ENCODE measurements at places on chromosomes 4 and X.

DNA sequence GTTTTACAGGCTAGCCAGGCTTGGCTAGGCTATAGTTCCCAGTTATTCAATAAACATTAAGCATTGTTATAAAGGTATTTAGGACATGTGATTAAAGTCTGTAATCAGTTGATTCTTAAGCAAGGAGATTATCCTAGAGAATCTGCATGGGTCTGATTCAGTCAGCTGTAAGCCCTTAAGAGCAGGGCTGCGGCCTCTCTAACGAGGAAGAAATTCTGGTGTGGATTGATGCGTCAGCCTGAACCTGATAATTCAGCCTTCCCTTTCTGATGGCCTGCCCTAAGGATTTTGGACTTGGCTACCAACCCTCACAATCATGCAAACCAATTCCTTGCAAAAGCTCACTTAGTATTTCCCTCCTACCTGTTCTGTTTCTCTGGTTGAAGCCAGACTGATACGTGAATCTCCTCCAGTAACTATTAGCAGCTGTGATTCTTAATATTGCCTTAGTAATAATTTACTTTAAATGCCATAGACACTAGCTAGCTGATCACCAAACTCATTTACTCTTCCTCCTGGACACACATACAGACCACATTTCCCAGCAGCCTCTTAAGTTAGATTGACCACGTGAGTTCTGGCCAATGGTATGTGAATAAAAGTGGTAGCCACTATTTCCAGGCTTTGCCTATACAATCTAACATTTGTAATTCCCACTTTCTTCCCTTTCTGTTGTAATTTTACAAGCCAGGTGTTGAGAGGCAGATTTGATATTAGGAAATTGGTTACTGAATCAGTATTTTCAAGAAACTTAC lies 678.0 kb upstream of the INTU start:
- DNase-seq, result no peak

DNA sequence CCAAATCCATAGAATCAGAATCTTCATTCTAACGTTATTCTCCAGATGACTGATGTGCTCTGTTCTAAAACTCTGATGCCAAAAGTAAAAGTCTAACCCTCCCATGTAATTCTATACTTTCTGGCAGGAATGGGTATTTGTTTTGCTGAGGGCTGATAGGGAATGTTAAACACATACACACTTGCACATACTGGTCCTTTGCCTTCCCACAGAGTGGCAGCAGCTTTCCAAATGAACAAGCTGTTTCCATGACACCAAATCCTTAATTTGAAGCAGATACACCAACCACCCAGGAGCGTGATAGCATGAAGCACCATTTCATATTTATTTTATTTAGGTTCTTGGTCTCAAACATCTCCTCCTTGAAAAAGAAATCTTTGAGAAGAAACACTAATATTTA lies 155.5 kb upstream of the PRDX4 start:
- DNase-seq, result no peak

- DNase-seq, result no peak
These were observed 347.3 kb downstream of the CCSER1 start for GRCh38 chr4:90474484-90474883.

DNA sequence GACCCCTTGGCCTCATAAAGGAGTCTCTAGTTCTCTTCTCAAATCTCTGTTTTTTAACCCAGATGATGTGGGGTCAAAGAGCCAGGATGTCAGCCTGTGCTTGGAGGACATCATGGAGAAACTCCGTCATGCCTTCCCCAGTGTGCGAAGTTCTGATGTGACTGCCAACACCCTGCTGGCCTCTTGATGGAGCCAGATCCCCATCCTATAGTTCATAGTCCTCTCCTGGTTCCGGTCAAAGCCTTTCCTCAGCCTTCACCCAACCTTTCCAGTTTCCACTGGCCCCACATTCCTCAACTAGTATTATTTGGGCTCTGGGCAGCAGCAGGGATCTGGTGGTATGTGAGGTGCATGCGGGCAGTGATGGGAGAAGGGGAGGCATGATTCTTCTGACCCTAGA lies 30.7 kb downstream of the TAF7L start:
- no peak for DNase-seq

DNA sequence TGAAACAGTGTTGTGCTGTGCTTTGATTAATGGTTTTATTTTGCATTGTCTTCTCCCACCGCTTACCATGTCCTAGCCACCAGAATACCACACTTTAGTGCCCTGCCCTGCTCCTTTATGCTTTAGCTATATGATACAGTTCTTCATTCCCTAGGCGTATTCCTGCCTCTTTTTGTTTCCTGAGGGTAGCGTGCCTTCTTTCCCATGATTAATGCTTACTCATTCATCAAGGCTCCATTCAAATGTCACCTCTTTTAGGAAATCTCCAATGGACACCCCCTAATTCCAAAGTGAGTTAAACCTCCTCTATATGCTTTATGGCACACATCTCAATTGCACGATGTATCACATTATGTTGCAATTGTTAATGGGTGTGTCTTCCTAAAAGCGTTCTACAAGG lies 46.3 kb downstream of the SPANXD start:
- no peak for DNase-seq

GRCh38 chr4:17769406-17770174 lies 11.8 kb downstream of the FAM184B start:
- no peak for DNase-seq
